Ovary (tissue), 10 donors: ENCODE measurements at places on chromosomes 5 and 9.
A peak's percentile ranks its signal among the peaks of the same experiment; 100 is the strongest.

- no peak for DNase-seq
Observed at GRCh38 chr5:17805227-17805825, 171.1 kb downstream of the TAF11L14 start.

DNA sequence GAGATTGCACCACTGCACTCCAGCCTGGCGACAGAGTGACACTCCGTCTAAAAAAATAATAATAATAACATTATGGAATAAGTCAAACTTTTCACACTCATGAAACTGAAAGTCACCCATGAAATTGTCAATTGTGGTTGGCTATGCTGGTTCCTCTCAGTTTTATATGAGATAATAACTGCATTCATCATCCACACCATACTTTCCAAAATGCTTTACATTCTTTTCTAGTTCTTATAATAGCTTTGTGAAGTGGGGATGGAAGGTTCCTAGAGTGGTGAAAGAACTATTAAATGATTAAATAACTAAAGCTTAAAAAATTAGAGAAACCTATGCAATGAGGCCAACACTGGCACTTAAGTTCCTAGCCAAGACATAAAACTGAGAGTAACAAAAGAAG is 12.6 kb upstream of the ASPN start:
- no peak for DNase-seq

DNA sequence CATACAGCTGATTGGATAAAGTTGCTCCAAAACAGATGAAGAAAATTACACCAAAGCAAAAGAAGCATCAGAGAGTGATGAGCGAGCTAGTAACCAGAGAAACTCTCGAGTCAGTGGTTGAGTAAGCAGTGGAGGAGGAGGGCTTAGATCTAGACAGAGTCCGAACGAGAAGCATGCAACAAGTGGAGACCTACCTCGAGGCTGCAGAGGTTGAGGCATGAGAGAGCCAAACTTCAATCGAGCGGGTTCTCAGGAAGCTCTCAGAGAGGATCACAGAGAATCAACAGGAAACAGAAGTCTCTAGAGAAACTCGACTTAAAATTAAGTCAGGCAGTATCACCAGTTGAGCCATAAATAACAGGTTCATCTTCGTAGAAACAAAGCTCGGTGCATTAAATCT is 6.1 kb downstream of the RUSC2 start:
- DNase-seq = no peak

DNA sequence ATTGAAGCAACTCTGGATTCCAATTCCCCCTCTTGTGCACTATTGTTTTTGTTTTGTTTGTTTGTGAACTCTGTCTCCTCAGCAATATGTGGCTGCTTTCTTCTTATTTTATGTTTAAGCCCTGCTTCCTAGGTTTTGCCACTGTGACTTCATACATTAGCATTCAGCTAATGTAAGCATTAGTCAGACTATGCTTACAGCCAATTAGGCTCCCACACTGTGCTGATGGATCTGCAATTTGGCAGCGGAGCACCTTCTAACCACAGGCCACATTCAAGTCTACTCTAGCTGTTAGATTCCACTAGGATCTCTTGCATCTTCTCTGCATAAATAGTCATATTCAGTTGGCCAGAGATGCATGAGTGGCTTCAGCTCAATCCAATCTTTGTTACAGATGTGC is 9.6 kb upstream of the BICD2 start:
- DNase-seq = no peak

- DNase-seq = no peak
Observed at GRCh38 chr5:180644825-180645273, 4.6 kb downstream of the FLT4 start.

DNA sequence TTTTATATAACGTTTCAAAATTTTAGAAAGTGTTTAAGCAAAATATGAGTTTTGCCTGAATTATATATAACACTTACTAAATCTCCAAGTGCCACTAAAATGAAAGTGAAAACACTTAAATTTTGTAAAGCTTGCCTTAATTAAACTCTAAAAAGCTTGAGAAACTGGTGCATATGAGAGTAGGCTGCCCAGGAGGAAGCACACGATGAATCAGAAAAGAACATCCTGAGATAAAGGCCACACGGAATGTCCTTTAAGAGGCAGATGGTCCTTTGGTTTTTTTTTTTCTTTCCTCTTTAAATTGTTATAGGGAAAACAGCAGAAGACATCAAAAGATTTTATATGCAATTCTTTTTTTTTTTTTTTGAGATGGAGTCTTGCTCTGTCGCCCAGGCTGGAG is 60.3 kb downstream of the HABP4 start:
- no peak for DNase-seq

DNA sequence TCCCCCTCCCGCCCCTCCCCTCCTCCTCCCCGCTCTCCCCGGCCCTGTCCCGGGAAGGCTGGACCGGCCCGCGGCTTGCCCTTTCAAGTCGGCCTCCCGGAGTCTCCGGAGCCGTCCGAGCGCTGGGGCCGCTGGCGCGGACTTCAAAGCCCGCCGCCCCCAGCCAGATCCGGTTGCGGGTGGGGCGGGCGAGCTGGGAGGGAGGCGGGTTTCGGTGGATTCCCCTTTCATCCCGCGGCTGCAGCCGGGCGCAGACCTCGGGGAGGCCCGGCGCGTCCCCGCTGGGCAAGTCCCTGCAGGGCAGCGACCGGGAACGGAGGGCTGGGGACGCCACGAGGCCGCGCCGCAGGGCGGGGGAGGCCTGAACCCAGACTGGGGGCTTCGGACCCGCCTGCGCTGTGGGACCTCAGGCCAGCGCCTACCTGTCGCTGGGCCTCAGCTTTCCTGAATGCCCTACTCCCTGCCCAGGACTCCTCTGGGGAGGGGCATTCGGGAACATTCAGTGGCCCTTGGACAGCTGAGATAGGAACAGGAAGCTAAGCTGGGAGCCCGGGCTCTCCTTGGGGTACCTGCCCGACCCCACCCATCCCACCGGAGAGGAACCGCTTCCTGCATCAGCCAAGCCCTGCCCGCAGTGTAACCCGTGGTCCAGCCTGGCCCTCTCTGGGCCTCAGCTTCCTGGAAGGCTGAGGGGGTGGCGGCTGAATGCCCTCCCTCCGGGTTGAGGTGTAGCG is 23.4 kb downstream of the C9orf50 start:
- DNase-seq = peak; percentile 93

DNA sequence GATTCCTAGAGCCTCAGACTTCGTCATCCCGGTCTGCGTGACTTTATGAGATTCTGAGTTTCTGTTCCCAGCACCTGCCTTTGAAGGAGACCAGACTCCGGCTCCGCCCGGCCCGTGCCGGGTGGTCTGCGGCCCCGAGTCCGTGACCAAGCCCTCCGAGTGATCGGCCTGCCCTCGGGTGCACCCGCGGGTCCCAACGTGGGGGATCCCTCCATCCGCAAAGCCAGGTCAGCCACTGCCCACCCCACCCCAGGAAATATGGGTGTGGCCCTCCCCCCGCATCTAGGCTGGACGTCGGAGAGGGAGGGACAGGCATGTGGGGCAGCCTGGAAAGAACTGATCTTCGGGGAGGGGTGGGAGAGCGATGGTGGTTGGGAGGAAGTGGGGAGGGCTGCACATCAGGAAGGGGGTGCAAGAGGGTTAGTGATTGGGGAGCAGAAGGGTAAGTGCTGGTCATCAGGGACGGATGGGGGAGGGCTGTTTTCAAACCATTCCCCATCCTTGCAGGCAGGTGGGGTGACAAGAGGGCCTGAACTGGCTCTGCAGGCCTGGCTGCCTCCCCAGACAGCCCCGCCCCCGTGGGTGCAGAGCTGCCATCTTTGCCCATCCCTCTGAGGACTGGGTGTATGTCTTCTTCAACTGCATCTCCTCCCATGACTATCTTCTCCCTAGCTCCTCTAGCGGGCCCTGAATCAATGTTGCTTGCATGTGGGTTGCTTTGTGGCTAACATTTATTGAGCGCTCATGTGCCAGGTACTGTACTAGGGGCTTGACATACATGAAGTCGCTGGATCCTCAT is 747 bp downstream of the LRSAM1 start:
- DNase-seq = peak; percentile 64

- DNase-seq = no peak
Observed at GRCh38 chr9:73074176-73074708, 77.4 kb upstream of the ANXA1 start.

- DNase-seq = no peak
Observed at GRCh38 chr5:148209151-148209770, 6.4 kb downstream of the SPINK6 start.

- no peak for DNase-seq
Observed at GRCh38 chr5:174721530-174722432, 2.6 kb upstream of the MSX2 start.

DNA sequence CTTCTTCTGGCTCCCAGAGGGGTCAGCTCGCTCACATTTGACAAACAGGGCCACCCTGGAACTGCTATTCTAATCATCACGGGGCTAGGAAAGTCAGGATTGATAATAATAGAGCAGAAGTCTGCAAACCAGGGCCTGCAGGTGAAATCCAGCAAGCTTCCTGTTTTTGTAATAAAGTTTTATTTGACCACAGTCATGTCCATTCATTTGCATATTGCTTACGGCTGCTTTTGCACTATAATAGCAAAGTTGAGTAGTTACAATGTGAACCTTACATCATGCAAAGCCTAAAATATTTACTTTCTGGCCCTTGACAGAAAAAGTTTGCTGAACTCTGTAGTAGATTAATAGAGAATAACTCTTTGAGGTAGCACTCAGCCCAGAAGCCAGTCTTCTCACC is 63.2 kb upstream of the CTXN3 start:
- no peak for DNase-seq

DNA sequence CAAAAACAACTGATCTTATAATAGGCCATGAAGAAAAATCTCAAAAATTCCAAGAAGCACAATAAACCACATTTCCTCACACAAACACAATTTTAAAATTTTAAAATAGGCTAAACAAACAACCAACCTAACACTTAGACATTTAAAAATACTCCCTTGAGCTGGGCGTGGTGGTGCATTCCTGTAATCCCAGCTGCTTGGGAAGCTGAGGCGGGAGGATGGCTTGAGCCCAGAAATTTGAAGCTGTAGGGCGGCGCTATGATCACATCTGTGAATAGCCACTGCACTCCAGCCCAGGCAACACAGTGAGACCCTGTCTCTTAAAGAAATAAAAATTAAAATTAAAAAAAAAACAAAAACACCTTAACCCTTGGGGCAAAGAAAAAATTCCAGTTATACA is 36.9 kb upstream of the TESK1 start:
- DNase-seq = no peak

DNA sequence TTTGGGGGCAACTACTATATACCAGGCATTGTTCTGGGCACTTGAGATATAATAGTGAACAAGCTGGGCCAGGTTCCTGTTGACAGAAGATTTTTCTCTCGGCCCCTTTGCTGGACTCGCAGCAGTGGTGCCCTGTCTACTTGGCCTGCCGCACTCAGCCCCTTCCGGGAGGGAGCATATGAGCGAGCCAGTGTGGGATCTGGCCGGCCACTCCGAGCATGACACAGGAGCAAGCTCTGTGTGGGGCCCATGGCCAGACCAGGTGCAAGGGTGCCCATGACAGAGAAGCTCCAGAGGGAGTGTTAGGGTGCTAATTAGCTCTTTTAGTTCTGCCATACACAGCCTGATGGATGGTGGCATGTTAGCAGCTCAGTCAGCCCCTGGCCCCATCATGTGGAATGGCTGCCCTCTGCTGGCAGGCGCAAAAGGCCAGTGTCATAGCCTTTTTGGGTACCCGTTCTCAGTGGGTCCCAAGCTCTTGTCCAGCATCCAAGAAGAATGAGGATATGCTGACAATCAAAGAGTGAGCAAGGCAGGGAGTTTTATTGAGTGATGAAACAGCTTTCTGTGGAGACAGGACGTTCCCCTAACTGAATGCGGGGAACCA is 9.3 kb upstream of the KIF4B start:
- no peak for DNase-seq
